ENCODE measurements at places on chromosomes 4 and X. TPM values are rescaled to one million over a fixed set of nuclear protein-coding genes. Genes with fewer than 3 reads are reported as not detected.

DNA sequence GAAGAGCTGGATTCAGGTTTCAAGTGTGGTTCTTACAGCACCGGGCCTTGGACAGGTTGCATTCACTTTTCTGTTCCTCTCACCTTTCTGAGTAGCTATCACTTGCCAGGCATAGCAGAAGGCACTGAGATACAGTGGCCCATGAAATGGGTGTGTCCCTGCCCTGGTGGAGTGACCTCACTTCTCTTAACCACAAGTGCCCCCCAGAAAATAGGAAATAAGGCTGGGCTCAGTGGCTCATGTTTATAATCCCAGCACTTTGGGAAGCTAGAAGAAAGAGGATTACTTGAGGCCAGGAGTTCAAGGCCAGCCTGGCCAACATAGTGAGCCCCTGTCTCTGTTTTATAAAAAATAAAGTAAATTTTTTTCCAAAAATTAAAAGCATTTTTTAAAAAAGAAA is 101.7 kb upstream of the KIT start:
- H3K27me3 ChIP-seq: no peaks in the 10 kb centered on the region
- no peak overlapping the region for H3K4me3 ChIP-seq
- no peaks in the 10 kb centered on the region for H3K36me3 ChIP-seq
- no peak for DNase-seq

ITIH6 gene
- not detected for total RNA-seq

SOX3 gene
- total RNA-seq: not detected

DNA sequence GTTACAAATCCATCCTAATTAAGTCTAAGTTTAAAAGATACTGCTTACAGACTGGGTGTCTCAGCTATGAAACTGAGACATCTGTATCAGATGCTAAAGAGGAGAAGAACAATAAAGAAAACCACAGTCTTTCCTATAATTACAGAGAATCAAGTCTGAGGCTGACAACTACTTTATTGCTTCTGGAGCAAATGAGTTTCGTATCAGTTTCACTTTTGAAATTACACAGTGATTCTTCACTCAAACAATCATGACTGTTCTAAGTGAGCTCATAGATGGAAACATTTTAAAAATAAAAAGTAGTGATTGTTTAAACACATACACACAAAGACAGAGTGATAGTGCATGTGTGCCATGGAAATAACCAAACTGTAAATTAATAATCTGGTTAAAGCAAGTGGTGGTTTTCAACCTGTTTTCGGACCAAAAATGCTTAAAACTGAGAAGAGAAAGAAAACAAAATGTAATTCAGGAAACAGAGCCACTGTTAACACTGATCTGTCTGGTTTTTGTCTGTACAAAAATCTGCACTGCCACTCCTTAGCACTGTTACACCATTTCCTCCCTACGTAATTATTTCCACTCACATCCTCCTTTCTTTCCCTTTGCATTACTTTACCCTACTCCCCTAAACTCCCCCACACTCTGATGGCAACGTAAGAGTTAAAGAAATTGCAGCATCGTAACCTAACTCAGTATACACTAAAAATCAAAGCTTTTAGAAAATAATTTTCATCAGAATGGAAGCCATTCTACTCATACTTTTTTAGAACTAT is 12.5 kb downstream of the RFC1 start:
- peak overlapping the region; percentile 98 for H3K27ac ChIP-seq
- peak overlapping the region; percentile 66 for H3K4me3 ChIP-seq
- no peaks in the 10 kb centered on the region for H3K27me3 ChIP-seq
- H3K36me3 ChIP-seq: peaks cover 22% of the 10 kb centered on the region

DNA sequence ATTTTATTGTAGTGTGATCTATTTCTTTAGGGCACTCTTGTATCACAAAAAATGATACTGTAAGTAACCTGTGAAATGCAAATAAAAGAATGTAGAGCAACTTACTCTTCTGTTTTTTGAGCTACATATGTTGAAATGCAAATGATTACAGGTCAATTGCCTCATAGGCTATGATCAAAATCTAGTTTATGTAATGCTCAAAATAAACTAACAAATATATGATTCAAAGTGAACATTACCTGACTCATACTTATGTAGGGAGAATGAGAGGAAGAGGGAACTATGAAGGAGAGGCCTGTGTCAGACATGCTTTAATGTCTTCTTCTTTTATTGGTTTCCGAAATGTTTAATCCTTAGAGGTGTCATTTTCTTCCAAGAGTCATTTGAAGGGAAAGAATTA is 5.0 kb upstream of the RPS6KA3 start:
- peaks cover 11% of the 10 kb centered on the region for H3K4me1 ChIP-seq
- peaks cover 11% of the 10 kb centered on the region for H3K36me3 ChIP-seq
- DNase-seq: no peak
- no peak overlapping the region for H3K4me3 ChIP-seq

Data from Calu3 (cell line).